ENCODE measurements at places on chromosomes 12 and 14.
A peak's percentile ranks its signal among the peaks of the same experiment; 100 is the strongest.

DNA sequence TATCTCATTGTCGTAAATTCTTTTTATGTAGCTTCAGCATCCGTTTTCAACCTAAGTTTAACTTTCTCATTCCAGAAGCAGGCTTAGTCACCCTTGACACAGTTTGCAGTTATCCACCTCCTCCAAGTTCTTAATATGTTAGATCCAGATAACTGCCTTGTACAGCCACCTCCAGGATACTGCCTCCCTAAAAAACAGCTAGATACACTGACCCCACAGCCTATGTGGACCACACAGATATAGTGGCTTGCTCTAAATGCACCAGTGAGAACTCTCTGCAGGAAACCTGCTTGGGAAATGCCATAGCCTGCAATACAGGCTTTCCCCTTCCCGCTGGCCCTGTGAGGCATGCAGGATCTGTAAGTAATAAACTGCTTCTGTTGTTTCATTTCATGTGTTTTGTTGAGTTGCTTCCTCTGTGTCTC lies 11.1 kb upstream of the RTL1 start:
- no peak for DNase-seq

DNA sequence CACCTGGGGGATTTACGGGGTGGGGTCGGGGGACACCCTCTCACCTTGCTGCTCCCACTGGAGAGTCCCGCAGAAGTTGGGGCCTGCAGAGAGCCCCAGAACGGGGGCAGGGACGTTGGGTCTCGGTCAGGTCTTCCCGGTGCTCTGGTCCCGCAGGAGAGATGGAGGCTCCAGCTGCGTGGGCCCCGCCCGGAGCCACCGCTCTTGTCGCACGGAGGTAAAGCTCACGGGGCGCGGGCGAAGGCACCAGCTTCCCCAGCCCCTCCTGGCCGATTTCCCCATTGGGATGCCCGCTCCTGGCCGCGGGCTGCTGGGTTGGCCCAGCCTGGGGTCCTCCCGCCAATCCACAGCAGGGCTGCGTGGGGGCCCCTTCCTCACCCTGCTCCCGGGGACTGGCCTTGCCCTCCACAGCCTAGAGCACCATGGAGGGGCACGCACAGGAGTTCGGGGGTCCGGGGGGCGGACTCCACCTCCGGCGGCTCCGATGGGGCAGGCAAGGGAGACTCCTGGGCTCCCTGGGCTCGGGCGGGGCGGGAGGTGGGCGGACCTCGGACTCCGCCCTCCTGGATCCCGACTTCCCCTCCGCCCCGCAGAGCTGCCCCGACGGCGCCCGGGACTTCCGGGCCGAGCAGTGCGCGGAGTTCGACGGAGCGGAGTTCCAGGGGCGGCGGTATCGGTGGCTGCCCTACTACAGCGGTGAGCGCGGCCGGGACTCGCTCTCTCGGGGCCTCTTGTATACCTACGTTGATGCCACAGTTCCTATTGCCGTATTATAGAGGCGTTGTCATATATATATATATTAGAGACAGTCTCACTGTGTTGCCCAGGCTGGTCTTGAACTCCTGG lies 8.4 kb downstream of the PAPLN start:
- peak; percentile 40 for DNase-seq

GRCh38 chr12:47894068-47894467 lies 10.7 kb downstream of the VDR start:
- DNase-seq: no peak

DNA sequence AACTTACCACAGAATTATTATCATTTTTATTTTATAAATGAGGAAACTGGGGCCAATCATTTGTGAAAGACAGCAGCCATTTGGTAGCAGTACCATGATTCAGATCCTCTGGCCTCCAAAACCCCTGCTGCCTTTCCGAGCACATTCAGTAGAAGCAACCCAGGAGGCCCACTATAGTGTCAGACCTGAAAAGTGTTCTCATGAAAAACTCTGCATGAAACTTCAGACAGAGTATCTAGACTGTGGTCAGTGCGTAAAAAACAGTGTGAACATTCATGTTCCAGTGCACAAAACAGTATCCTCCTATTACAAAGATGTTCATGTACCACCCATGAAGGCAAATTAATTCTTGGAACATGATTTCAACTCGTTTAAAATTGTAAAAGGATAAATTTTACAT lies 112.0 kb downstream of the EPS8 start:
- DNase-seq: peak; percentile 49

GRCh38 chr12:68102163-68102562 lies 57.4 kb downstream of the IFNG start:
- no peak for DNase-seq

- no peak for DNase-seq
Measured at GRCh38 chr12:100899301-100899700, 104.7 kb downstream of the ANO4 start.

DNA sequence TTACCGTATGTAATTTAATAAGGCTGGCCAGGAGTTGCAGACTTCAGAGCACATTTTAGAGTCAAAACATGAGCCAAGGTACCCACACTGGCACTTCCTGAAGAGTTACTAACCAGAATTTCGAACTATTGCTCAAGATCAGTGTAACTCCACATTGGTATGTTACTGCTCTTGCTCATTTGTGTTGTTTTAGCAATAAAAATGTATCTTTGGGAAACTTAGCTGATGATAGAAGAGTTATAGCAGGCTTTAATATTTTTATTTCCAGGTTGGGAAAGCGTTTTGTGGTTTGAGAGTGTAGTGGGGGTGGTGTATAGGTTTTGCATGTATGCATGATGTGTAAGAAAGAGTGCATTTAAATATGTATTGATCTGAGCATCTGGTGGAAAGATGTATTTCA lies 96.6 kb downstream of the SCN8A start:
- no peak for DNase-seq

DNA sequence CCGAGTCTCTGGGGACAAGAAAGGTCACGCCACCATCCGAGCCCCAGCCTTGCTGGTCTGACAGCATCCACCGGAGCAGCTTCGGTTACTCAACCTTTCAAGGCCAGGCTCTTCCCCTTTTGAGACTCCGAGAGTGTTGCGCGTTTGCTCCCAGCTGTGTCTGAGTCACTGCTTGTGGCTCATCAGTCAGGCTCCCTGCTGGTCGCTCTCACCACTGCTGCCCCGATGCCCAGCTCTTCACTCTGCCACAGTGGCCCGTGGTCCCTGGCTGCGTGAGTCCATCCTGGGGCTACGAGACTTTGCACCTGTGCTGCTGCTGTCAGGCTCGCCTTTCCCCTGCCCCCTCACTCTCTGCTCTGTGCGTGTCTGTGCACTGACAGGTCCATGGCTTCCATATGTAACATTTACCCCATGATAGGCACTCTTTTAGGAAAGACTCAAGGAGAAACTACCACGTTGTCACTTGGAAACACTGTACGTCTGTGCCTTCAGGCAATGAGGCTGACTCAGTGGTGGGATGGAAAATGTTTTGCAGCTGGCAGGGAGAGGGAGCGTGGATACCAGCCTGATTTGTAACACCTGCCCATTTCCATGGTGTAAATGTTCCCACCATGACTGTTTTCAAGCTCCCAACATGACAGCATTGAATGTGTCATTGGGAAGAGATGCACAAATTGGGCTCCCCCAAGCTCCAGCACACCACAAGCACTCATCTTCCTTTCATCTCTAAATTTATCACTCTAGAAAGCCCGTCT lies 350.7 kb downstream of the TMEM132D start:
- no peak for DNase-seq

DNA sequence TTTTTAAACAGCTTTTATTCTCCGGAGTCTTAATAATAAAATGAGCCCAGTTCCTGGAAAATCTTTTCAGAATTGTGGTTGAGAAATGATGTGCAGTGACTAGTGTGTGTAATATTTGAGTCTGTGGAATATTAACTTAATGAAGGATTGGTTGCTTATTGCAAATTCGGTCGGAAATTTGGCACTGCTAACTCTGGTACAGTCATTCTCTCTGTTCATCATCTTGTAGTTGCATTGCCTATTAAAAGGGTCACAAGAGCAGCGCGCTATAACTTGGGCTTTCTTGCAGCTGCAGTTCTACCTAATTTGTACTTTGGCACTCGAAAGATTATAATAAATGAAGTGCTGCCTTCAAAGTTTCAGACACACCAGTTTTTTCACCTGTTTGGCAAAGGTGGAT lies 146.0 kb downstream of the FLRT2 start:
- no peak for DNase-seq

DNA sequence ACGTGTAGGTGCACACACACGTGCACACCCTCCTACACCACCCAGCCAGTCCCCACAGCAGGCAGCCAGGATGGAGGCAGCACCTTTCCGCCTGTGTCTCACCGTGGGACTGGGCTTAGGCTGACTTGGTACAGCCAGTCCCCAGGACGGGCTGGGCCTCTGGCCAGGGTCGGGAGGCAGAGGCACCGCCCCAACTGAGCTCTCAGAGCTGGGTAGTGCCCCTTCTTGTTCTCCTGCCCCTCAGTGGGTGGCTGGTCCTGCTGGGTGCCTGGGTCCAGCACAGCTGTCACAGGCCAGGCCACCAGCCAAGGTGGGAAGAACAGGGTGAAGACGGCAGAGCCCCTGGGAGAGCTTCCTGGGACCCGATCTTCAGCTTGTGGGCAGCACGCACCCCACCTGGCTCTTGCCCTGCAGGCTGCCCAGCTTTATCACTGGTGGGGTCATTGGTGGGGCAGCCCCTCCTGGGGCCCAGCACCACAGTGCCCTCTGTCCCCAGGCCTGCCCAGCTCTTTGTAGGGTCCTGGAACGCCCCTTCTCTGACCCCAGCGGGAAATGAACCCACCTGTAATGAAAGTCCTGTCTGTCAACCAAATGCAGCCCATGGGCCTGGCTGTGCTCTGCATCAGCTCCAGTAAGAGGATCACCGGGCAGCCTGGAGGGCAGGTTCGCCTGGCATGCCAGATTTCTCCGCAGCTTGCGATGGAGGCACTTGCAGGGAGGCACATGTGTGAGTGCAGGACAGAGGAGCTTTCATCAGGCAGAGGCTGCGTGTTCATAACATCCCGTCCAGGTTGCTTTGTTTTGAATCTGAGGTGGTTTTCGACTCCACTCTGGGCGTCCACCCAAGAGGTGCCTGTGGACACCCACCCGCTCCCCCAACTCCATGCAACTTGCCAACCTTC lies 14.7 kb downstream of the CDCA4 start:
- no peak for DNase-seq

GRCh38 chr12:19572920-19573558 lies 133.7 kb downstream of the AEBP2 start:
- peak; percentile 62 for DNase-seq

DNA sequence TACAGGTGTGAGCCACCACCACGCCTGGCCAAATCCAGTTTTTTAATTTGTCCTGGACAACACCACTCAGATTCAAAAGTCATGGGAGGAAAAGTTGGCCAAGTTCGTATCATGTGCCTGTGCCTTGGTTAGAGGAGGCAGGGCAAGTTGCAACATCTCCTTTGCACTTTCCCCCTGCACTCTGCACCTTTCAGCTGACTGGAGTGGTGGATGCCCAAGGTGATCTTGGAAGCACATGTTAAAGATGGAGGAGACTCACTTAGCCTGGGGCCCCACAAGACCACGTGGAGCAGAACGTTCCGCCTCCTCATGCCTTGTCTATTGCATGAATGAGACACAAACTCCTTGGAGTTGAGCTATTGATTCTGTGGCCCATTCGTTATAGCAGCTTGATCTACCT lies 82.1 kb upstream of the FZD10 start:
- DNase-seq: no peak

GRCh38 chr12:56874821-56875220 lies 59.4 kb downstream of the SDR9C7 start:
- DNase-seq: no peak

- DNase-seq: no peak
Measured at GRCh38 chr12:9214534-9214933, 6.3 kb upstream of the PZP start.

DNA sequence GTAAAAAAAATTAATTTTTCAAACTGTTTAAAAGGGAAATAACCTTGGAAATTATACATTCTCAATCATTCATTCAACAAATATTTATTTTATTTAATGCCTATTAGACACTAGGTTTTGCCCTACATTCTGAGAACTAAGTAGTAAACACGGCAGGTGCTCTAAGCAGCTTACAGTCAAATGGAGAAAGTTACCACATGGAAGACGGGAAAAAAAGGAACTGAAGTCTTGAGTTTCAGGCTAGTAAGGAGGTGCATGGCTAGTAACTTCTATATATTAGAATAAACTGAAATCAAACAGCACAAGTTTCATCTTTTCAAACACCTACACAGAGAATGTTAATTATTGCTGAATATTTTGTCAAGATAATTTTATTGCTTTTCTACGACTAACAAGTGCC lies 52.9 kb downstream of the C12orf42 start:
- DNase-seq: no peak

GRCh38 chr14:47149326-47149725 lies 497.7 kb upstream of the RPL10L start:
- DNase-seq: no peak

DNA sequence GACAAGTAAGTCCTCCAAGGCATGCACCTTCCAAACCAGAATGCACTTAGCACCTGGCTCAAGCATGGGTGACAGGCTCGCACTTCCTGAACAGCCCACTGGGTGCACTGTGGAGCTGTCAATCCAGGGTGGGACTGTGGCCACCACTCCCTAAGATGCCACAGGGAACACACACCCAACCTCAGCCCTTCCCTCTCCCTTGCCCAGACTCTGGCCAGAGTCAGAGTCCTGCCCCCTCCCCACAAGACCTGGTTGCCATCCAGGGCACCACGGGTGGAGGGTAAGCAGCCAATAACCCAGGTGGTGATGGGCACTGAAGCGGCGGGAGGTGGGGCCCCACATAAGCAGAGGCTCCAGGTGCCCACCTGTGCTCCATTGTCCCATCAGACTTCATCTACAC lies 160.6 kb downstream of the MYRFL start:
- peak; percentile 20 for DNase-seq

DNA sequence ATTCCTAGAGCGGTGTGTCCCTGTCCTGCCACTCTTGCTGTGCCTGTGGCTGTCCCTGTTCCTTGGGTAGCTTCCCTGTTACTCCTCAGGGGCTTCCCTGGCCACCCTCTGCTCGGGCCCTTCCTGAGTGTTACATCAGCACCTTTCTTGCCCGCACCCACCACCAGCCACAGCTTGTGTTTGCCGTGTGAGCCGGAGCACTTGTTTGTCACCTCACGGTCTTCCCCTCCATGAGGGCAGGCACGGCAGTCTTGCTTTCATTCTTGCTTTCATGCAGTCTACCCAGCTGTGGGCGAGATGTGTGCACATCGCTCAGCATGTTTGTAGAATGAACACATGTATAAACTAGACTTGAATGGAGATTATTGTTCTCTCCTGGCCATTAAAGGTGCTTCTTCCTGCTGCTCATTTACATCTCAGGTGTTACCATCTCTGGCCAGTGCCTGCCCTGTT lies 42.0 kb downstream of the TRAF3 start:
- DNase-seq: no peak

GRCh38 chr12:18363321-18363720 lies 102.0 kb downstream of the PIK3C2G start:
- DNase-seq: peak; percentile 33

GRCh38 chr12:54197431-54197909 lies 8.7 kb upstream of the SMUG1 start:
- no peak for DNase-seq

- DNase-seq: no peak
Measured at GRCh38 chr12:124172636-124173035, 122.3 kb upstream of the RFLNA start.

DNA sequence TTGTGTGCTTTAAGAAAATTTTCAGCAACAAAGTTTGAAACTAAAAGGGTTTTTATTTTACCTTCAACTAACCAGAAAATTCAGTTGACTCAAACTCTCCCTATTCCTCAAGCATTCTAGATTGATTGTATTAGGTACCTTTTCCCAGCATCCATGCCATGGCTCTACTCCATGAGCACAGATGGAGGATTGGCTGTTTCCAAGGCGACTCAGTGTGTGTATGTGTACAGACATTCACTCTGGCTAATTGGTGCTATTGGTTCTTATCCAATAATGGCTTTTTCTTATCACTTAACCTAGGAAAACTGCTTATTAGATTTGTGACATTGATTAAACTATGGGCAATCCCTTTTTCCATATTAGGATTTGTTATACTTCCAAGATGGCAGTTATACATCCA lies 202.6 kb downstream of the ANO6 start:
- DNase-seq: no peak

Data from neural progenitor cell (in vitro differentiated cells).